ENCODE measurements at places on chromosomes 12 and 14. TPM values are rescaled to one million over a fixed set of nuclear protein-coding genes. Genes with fewer than 3 reads are reported as not detected.

- DNase-seq: no peak
- H3K4me1 ChIP-seq: no peaks in the 10 kb centered on the region
- no peak overlapping the region for H3K4me3 ChIP-seq
- no peaks in the 10 kb centered on the region for H3K27me3 ChIP-seq
These were observed 235.6 kb downstream of the DACT1 start for GRCh38 chr14:58873228-58873953.

DNA sequence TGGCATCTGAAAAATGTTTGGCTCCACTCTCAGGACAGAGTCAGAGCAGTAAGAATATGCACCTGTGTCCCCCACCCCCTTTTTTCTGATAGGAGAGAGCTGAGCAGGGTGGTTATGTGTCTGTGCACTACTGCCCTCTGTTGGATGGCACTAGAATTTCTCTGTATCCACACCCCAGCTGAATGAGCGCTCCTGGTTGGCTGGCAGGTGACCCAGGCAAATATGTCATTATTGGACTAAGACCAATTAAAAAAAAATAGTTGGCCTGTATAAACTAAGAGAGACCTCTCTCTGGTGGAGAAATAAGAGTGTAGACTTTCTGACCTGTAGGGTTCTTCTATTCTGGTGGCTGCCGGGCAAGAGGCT is 107.0 kb downstream of the PTCSC3 start:
- no peaks in the 10 kb centered on the region for H3K36me3 ChIP-seq
- no peak overlapping the region for H3K4me3 ChIP-seq
- no peaks in the 10 kb centered on the region for H3K4me1 ChIP-seq
- no peak for DNase-seq

- H3K36me3 ChIP-seq: no peaks in the 10 kb centered on the region
- peak overlapping the region; percentile 86 for H3K27ac ChIP-seq
- no peak for DNase-seq
- H3K4me1 ChIP-seq: peaks cover 8% of the 10 kb centered on the region
- no peaks in the 10 kb centered on the region for H3K27me3 ChIP-seq
These were observed 215.6 kb downstream of the TTC8 start for GRCh38 chr14:89040080-89040459.

Gene B4GALNT1
- total RNA-seq: 4.4 TPM

- peaks cover 21% of the 10 kb centered on the region for H3K4me1 ChIP-seq
- peak overlapping the region; percentile 88 for H3K27ac ChIP-seq
- H3K36me3 ChIP-seq: no peaks in the 10 kb centered on the region
- peak overlapping the region; percentile 40 for H3K4me3 ChIP-seq
These were observed 1.1 kb downstream of the EMP1 start for GRCh38 chr12:13197526-13198143.

Gene SIX1
- total RNA-seq: not detected

DNA sequence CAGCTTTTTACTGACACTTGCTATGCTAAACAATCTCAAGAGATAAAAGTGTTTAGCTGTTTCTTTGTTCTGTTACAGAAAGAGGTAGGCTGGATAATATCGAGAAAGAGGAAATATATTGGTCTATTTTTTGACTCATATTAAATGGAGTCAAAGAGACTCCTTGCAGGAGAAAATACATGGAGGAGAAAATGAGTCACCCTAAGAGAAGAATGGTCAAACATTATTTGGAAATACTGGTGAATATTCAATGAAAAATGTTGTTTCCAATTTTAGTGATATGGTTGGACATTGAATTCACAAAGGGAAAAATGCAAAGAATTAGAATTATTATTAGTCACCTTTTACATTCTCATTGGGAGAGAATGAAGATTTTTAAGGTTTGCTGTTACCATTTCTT is 3.2 kb downstream of the KCNJ8 start:
- peaks cover 33% of the 10 kb centered on the region for H3K4me1 ChIP-seq
- H3K4me3 ChIP-seq: no peak overlapping the region
- no peaks in the 10 kb centered on the region for H3K27me3 ChIP-seq

Gene FAM186B
- total RNA-seq: 0.54 TPM

DNA sequence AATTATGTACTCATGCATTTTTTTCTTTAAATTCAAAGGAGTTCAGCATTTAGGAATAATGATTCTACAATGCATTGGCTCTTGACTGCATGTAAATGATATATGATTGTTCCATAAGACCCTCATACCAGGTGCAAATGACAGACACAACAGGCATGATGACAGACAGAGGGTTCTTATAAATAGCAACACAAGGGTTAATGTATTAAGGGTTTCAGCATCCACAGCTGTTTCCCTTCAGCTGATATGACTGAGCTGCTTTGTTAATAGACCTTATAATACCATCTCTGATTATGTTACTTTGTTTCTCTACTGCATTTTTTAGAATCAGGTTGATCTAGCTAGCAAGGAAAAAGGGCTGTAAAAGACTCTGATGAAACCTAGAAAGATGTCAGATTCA is 90.8 kb upstream of the TMTC2 start:
- no peak for DNase-seq
- H3K4me3 ChIP-seq: no peak overlapping the region
- H3K27me3 ChIP-seq: no peaks in the 10 kb centered on the region

DNA sequence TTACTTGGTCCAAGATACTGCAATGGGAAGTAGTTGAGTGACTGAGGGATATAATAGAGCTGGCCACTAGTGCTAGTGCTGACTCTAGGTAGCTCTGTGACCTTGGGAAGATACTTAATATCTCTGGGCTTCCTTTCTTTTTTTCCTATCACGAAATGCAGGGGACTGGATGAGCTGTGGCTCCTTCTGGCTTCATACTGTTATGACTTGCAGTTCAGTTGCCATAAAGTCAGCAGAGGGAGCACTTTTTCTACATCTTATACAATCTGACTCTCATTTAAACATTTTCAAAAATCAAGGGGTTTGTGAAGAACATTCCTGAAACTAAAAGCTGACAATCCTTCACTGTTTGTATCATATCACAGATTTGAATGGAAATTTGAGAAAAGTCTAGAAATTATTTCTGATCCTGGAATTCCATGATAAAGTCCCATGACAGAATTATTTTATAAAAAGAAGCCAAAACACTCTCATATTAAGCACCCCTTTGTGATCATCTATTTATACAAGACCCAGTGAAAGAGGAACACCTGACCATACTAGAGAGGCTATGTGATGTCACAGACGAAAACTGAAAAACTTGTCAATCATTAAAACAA is 5.3 kb downstream of the BHLHE41 start:
- peak overlapping the region; percentile 97 for H3K27ac ChIP-seq
- no peak overlapping the region for H3K4me3 ChIP-seq
- H3K4me1 ChIP-seq: no peaks in the 10 kb centered on the region
- no peaks in the 10 kb centered on the region for H3K27me3 ChIP-seq

DNA sequence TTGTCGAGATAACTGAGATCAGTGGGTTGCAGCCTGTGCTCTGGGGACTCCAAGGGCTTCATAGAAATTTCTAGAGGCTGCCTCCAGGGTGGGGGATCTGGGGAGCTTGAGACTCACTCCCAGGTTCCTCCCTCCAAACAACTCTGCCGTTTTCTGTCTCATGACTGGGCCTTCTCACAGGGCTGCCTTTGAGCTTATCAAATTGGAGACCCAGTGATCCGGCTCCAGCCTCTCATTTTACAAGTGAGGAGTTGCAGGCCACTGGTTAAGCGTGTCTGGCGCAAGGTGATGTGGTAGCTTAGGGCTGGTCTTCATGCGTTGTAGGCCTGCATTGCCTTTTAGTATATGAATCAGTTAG is 85.8 kb downstream of the SLC25A47 start:
- no peak overlapping the region for H3K27ac ChIP-seq
- H3K27me3 ChIP-seq: no peaks in the 10 kb centered on the region
- H3K4me1 ChIP-seq: no peaks in the 10 kb centered on the region
- H3K4me3 ChIP-seq: no peak overlapping the region
- DNase-seq: no peak
- H3K36me3 ChIP-seq: no peaks in the 10 kb centered on the region

- H3K27ac ChIP-seq: no peak overlapping the region
- DNase-seq: no peak
- no peak overlapping the region for H3K4me3 ChIP-seq
- H3K4me1 ChIP-seq: no peaks in the 10 kb centered on the region
These were observed 96.3 kb upstream of the NAV3 start for GRCh38 chr12:77734214-77734883.

- H3K27me3 ChIP-seq: no peaks in the 10 kb centered on the region
- no peaks in the 10 kb centered on the region for H3K4me1 ChIP-seq
- DNase-seq: no peak
- H3K27ac ChIP-seq: peak overlapping the region; percentile 5
- H3K36me3 ChIP-seq: no peaks in the 10 kb centered on the region
These were observed 19.9 kb downstream of the PPP2R5C start for GRCh38 chr14:101781240-101782061.

- DNase-seq: peak; percentile 37
- peaks cover 93% of the 10 kb centered on the region for H3K36me3 ChIP-seq
- no peak overlapping the region for H3K27ac ChIP-seq
- no peak overlapping the region for H3K4me3 ChIP-seq
- H3K4me1 ChIP-seq: no peaks in the 10 kb centered on the region
These were observed 128.4 kb upstream of the FKBP4 start for GRCh38 chr12:2666411-2666810.

- H3K4me1 ChIP-seq: peaks cover 16% of the 10 kb centered on the region
- H3K27ac ChIP-seq: no peak within 1 kb of the TSS
- DNase-seq: peak; percentile 78
- H3K4me3 ChIP-seq: peak within 1 kb of the TSS; percentile 3
These were observed at the start of gene CCDC63 for GRCh38 chr12:110846615-110847566. CCDC63 (plus strand) TSS chr12:110846987; CDS start chr12:110852955, 5,968 bp downstream.

GRCh38 chr14:106681568-106681967 is 1155.2 kb downstream of the TMEM121 start:
- no peaks in the 10 kb centered on the region for H3K36me3 ChIP-seq
- no peaks in the 10 kb centered on the region for H3K27me3 ChIP-seq
- H3K27ac ChIP-seq: no peak overlapping the region
- H3K4me3 ChIP-seq: no peak overlapping the region
- H3K4me1 ChIP-seq: no peaks in the 10 kb centered on the region

Gene NKX2-1
- total RNA-seq: not detected

- no peaks in the 10 kb centered on the region for H3K4me1 ChIP-seq
- H3K27ac ChIP-seq: no peak overlapping the region
- no peak overlapping the region for H3K4me3 ChIP-seq
- no peak for DNase-seq
- H3K36me3 ChIP-seq: no peaks in the 10 kb centered on the region
These were observed 77.6 kb upstream of the RIC8B start for GRCh38 chr12:106696681-106697417.

Gene OAS1
- 9.6 TPM for total RNA-seq

Gene SSPN
- total RNA-seq: 52.4 TPM

Gene RD3L
- total RNA-seq: not detected

DNA sequence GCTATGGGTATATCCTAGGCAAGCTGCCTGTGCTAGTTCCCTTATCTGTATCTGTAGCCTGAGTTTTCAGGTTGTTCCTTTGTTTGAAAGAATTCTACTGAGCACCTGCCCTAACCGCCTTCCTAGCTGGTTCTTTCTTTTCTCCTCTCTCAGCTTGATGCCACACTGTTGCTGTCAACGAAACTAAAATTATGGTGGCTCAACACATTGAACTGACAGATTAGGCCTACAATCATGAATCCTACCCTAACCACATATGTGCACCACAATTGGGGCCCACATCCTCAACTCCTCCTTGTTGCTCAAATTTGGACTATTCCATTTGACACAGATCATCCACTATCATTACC is 36.2 kb upstream of the RESF1 start:
- H3K27ac ChIP-seq: no peak overlapping the region
- H3K4me1 ChIP-seq: no peaks in the 10 kb centered on the region
- no peaks in the 10 kb centered on the region for H3K36me3 ChIP-seq
- no peak overlapping the region for H3K4me3 ChIP-seq

Gene MIA2
- 13.2 TPM for total RNA-seq

- H3K4me3 ChIP-seq: no peak overlapping the region
- H3K36me3 ChIP-seq: no peaks in the 10 kb centered on the region
- no peak overlapping the region for H3K27ac ChIP-seq
- H3K27me3 ChIP-seq: peaks cover 23% of the 10 kb centered on the region
- DNase-seq: no peak
These were observed 26.8 kb downstream of the CCDC177 start for GRCh38 chr14:69547701-69548348.

GRCh38 chr12:82407481-82407880 is 49.2 kb downstream of the METTL25 start:
- no peak overlapping the region for H3K4me3 ChIP-seq
- peaks cover 11% of the 10 kb centered on the region for H3K36me3 ChIP-seq
- H3K27ac ChIP-seq: no peak overlapping the region
- H3K4me1 ChIP-seq: no peaks in the 10 kb centered on the region
- H3K27me3 ChIP-seq: no peaks in the 10 kb centered on the region

Gene KITLG
- total RNA-seq: 149 TPM

DNA sequence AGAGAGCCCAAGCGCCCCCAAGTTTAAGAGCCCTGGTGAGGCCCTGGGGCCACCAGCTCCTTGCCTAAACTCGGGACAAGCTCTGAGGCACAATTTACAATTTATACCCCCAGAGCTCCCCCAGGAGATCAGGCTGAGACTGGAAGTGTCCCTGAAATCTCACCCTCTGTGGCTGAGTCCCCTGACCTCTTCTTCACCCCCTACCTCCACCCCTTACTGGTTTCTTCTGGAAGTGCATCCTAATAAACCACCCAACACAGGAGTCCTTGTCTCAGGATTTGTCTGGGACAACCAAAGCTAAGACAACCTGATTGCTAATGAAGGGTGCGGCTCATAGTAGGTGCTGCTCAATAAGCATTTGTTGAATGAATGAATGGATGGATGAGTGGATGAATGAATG is 206.4 kb downstream of the BCL11B start:
- H3K4me1 ChIP-seq: no peaks in the 10 kb centered on the region
- no peaks in the 10 kb centered on the region for H3K36me3 ChIP-seq
- H3K27ac ChIP-seq: no peak overlapping the region
- DNase-seq: no peak
- no peaks in the 10 kb centered on the region for H3K27me3 ChIP-seq

Gene POTEM
- total RNA-seq: not detected

DNA sequence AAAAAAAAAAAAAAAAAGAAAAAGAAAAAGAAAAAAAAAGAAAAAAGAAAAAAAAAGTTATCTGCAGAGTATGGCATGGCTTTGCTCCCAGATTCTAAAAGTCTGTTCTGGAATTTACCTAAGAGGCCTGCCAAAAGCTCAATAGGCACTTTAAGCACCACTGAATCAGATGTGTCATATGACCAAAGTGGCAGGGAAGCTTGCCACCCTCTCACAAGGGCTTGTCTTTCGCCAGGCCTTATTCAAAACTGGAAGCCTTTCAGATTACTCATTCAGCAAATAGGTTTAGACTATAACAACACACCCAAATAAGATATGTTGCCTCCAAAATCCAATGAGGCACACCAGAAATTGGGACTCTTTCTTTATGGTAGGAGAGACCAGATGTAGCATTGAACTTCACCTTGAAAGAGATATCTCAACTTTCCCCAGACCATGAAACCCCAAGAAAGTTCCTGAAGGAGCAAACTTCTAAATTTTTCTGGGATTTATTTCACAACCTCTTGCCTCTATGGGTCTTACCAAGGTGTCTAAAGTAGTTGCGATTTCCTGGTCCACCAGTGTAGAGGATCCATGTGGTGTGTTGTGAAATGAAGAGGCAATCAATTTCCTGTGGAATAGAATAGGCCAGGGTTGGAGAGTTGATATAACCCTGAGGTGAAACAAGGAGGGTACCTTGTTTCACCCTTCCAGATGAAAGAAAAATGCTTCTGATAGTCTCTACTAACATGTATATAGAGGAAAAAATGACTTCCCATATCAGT is 218.8 kb downstream of the DAD1 start:
- no peak overlapping the region for H3K4me3 ChIP-seq
- H3K36me3 ChIP-seq: no peaks in the 10 kb centered on the region
- H3K27me3 ChIP-seq: no peaks in the 10 kb centered on the region
- H3K4me1 ChIP-seq: no peaks in the 10 kb centered on the region
- H3K27ac ChIP-seq: peak overlapping the region; percentile 18
- no peak for DNase-seq

GRCh38 chr14:64438181-64438841 is 27.0 kb upstream of the AKAP5 start:
- H3K36me3 ChIP-seq: peaks cover 72% of the 10 kb centered on the region
- H3K27me3 ChIP-seq: no peaks in the 10 kb centered on the region
- no peak overlapping the region for H3K4me3 ChIP-seq
- no peak for DNase-seq

Data from sigmoid colon (tissue), 7 donors.